NCI-H1694 (cell line): ENCODE measurements at places on chromosomes 2 and 18.

- DNase-seq, result no peak
Measured at GRCh38 chr18:13441736-13442135, 223.2 kb downstream of the LDLRAD4 start.

- no peak for DNase-seq
Measured at GRCh38 chr18:56217406-56217805, 421.0 kb downstream of the TXNL1 start.

- DNase-seq, result no peak
Measured at GRCh38 chr18:9596843-9597526, 17.4 kb downstream of the PPP4R1 start.

DNA sequence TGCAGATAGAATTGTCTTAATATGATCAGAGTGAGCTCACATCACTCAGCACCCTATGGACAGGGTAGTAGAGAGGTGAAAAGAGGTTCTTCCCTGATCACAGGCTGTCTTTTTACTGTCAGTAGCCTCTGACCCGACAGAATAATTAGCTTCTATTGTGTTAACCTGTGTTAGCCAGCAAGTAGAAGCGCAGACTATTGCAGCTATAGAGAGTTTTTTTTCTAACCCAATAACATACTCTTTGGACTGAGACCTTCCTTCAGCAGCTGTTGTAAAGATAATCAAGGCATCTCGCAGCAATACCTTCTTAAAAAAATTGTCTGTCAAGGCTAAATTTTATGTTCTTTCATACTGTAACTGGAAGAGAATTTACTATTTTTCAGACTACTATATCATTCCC lies 670.4 kb downstream of the ADCYAP1 start:
- no peak for DNase-seq

- DNase-seq, result no peak
Measured at GRCh38 chr18:76546088-76546435, 51.0 kb upstream of the ZNF516 start.

DNA sequence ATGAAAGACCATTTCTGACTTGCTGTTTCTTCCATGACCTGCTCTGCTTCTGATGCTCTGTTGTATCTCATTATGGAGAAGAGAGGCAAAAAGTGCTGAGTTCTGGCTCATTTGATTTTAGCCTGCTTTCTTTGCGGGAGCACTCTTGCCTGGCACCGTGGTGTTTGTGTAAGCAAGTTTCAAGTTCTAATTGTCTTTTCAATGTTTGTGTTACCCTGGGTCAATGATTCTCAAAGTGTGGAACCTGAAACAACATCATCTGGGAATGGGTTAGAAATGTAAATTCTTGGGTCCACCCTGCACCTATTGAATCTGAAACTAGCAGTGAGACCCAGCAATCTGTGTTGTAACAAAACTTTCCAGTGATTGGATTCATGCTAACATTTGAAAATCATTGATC lies 85.5 kb upstream of the STON1 start:
- no peak for DNase-seq

DNA sequence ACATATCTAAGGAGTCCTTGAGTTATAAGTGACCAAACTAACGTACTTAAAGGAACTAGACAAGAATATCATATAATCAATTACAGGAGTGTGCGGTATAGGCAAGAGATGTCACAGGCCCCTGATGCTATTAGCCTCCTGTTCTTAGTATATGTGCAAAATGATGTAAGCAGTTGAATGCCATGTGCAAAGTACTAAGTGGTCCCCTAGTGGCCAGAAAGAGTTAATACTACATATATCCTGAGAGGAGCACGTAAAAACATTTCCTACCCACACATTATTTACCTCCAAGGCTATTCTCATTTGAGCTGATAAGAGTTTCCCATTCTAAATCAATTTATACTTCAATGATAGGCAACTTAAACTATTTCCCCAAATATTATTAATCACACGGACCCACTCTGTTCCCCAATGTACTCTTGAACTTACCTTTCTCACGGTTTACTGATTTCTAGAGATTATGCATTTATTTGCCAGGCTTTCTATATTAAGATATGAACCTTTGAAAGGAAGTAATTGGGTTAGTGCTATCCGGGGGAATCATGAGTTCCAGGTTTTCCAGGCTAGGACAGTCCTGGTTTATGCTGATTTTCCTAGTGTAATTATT lies 158.0 kb upstream of the KLHL14 start:
- no peak for DNase-seq

- no peak for DNase-seq
Measured at GRCh38 chr2:5538772-5539171, 153.4 kb upstream of the SOX11 start.

- DNase-seq, result peak; percentile 94
Measured at GRCh38 chr2:264493-265468, at the start of gene ACP1. Gene ACP1, plus strand, starts transcription at chr2:264947. Its CDS starts 18 bp downstream, at chr2:264965.

DNA sequence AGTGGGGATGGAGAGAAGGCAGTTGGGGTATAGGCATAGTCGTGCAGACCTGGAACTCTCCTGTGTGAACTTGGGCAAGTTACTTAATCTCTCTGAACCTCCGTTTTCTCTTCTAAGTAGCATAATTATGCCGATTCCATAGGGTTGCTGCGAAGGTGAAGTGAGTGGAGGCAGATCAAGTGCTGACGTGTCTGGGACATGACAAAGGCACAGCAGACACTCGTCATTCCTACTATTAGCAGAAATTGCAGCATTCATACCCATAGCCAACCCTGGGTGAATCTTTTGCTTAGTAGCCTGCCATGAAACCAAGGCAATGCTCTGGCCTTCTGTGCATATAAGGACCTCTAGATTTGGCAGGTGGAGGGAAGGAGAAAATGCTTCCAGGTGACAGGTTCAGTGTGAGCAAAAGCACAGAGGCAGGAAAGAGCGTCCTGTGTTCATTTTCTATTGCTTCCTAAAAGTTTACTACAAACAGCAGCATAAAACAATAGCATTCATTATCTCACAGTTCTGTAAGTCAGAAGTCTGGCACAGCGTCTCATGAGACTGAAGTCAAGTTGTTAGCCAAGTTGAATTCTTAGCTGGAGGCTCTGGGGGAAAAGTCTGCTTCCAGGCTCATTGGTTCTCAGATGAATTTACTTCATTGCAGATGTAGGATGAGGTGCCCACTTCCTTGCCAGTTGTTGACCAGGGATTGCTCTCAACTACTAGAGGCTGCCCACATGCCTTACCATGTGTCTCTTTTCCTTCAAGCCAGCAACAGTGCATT lies 77.8 kb downstream of the CTIF start:
- no peak for DNase-seq

GRCh38 chr2:158499383-158499782 lies 42.6 kb downstream of the PKP4 start:
- no peak for DNase-seq

- DNase-seq, result no peak
Measured at GRCh38 chr2:235286622-235287374, 207.0 kb upstream of the AGAP1 start.

DNA sequence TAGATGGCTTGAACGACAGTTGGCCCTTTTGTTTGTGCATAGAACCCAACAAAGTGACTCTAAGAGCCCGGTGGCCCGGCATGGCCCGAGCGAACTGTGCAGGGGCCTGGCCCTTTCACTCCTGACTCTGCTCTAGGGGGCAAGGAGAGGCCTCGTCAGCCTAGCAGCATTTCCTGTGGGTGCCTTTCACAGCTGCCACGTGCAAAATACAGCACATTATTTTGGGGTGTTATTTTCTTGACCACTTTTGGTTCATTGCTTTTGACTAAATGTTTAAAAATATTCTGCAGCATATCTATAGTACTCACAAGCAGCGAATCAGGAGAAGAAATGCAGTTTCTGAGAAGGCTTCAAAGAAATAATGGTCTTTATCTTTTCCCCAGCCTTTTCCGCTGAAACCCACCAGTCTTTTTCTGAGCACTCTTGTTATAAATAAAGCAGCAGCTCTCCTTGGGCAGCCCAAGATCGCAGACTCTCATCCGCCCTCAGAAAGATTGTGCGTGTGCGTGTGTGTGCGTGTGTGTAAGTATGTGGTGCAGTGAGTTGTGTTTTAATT lies 31.3 kb downstream of the DGKD start:
- DNase-seq, result no peak
